ENCODE measurements at places on chromosomes 5 and 9. TPM values are rescaled to one million over a fixed set of nuclear protein-coding genes. Genes with fewer than 3 reads are reported as not detected.

GRCh38 chr9:3478549-3478953 is 47.2 kb downstream of the RFX3 start:
- H3K27me3 ChIP-seq = no peaks in the 10 kb centered on the region
- H3K36me3 ChIP-seq = no peaks in the 10 kb centered on the region
- DNase-seq = no peak
- H3K4me3 ChIP-seq = peak overlapping the region; percentile 90
- peak overlapping the region; percentile 95 for H3K27ac ChIP-seq
- H3K4me1 ChIP-seq = peaks cover 33% of the 10 kb centered on the region

DNA sequence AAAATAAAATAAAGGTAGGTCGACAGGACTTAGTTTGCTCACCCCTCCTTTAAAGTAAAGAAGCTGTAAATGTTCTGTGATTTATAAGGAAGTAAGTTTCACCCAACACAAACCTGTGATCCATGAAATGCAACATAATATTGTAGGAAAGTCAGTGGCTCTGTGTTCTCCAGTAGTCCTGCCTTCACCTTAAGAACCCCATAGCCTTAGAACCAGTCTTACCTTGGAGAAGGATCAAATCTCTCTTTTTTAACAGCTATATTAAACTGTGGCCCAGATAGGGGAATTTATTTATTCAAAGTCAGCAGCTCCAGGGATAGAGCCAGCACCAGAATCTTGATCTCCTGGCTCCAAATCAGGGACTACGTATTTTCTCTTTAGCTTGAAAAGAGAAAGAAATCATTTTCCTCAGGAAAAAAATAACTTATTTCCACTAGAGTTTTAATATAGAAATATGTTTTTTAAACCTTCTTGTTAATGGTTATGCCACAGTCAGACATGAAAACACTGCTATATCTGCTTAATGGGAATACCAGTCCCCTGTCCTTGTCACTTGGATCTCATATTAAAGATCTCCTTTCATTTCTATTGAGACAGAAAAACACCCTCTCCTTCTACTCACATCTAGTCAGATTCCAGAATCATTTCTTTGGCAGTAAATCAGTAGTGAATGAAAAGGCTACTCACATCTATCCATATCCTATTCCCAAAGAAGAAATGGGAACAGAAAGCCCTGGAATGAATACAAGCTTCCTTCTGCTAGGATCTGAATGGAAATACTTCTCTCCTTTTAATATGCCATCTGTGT is 269.2 kb upstream of the TNC start:
- no peak overlapping the region for H3K4me3 ChIP-seq
- no peaks in the 10 kb centered on the region for H3K4me1 ChIP-seq
- no peak for DNase-seq
- no peaks in the 10 kb centered on the region for H3K36me3 ChIP-seq
- no peak overlapping the region for H3K27ac ChIP-seq

DNA sequence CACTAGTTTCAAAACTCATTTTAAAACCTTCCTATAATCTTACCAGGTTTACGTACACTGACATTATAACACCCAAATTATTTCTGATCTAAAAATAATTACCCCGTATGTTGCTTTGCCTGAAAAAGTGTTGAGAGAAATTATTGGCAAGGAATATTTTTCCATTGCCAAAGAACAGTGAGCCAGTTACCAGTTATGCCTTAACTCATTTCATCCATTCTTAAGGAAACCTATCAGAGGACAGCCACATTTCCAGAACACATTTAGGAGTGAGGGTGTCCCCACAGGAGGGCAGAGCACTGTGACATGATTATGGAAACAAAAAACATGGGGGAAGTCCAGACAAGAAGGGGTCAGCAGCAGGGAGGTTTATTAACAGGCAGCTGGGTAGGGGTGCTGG is 52.2 kb downstream of the GABBR2 start:
- H3K36me3 ChIP-seq = no peaks in the 10 kb centered on the region
- H3K4me1 ChIP-seq = no peaks in the 10 kb centered on the region
- no peak overlapping the region for H3K27ac ChIP-seq
- H3K27me3 ChIP-seq = peaks cover 19% of the 10 kb centered on the region

- peaks cover 68% of the 10 kb centered on the region for H3K27me3 ChIP-seq
- H3K36me3 ChIP-seq = no peaks in the 10 kb centered on the region
- H3K27ac ChIP-seq = no peak overlapping the region
- no peaks in the 10 kb centered on the region for H3K4me1 ChIP-seq
- no peak for DNase-seq
These were observed 92.6 kb downstream of the TMEM174 start for GRCh38 chr5:73265641-73266040.

SPINK7 gene
- total RNA-seq = not detected
